Stomach (tissue), 19 donors: ENCODE measurements at places on chromosomes 16 and 17. TPM values are rescaled to one million over a fixed set of nuclear protein-coding genes. Genes with fewer than 3 reads are reported as not detected.

Gene SGCA
- total RNA-seq: 5.4 TPM

Gene SLC47A1
- total RNA-seq: not detected

Gene FOXN1
- total RNA-seq: 0.43 TPM

DNA sequence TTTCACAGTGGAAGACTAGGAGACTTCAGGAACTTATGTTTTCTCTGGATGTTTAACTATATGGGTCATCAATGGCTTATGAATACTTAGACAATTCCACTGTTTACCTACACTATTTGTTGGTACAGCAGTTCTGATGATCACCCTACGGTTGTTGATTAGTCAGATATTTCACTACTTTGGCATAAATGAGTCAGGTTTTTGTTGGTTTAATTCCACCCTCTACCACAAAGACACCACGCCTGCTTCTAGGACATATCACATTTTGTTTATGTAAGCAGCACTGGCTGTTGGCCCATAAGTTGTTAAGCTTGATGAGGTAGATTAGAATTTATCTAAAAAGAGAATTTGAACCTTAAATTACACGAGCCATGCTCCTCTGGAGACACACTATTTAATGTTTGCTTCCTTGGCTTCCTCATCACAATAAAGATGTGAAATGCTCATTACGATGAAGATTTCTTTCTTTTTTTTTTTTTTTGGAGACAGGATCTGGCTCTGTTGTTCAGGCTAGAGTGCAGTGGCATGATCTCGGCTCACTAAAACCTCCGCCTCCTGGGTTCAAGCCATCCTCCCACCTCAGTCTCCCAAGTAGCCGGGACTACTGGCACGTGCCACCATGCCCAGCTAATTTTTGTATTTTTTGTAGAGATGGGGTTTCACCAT, 4.3 kb downstream of the GDE1 start:
- H3K4me1 ChIP-seq: peaks cover 84% of the 10 kb centered on the region
- H3K27ac ChIP-seq: no peak overlapping the region
- H3K27me3 ChIP-seq: no peaks in the 10 kb centered on the region
- DNase-seq: no peak

DNA sequence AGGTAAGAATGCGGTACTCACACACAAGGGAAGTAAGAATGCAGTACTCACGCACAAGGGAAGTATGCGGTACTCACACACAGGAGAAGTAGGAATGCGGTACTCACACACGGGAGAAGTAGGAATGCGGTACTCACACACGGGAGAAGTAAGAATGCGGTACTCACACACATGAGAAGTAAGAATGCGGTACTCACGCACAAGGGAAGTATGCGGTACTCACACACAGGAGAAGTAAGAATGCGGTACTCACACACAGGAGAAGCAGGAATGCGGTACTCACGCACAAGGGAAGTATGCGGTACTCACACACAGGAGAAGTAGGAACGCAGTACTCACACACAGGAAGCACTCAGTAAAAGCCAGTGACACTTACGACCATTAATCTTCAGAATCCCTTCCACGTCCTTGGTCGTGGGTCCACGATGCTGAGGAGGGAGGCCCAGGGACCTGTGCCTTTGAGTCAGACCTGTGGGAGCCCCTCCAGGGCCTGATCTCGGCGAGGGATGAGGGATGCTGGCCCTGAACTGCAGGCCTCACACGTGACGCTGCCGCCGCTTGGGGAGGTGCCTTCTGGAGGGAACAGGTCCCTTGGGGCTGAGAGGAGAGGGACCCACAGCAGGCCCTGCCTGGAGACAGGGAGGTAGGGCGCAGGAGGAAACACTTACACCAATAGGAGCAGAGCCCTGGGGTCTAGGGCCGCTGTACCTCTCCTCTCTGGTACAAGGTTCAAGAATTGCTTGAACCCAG, 20.2 kb downstream of the ABR start:
- H3K27ac ChIP-seq: no peak overlapping the region
- no peak for DNase-seq
- no peak overlapping the region for H3K4me3 ChIP-seq
